Chondrocyte (in vitro differentiated cells): ENCODE measurements at places on chromosomes 12 and 14. TPM values are rescaled to one million over a fixed set of nuclear protein-coding genes. Genes with fewer than 3 reads are reported as not detected.
A peak's percentile ranks its signal among the peaks of the same experiment; 100 is the strongest.

DNA sequence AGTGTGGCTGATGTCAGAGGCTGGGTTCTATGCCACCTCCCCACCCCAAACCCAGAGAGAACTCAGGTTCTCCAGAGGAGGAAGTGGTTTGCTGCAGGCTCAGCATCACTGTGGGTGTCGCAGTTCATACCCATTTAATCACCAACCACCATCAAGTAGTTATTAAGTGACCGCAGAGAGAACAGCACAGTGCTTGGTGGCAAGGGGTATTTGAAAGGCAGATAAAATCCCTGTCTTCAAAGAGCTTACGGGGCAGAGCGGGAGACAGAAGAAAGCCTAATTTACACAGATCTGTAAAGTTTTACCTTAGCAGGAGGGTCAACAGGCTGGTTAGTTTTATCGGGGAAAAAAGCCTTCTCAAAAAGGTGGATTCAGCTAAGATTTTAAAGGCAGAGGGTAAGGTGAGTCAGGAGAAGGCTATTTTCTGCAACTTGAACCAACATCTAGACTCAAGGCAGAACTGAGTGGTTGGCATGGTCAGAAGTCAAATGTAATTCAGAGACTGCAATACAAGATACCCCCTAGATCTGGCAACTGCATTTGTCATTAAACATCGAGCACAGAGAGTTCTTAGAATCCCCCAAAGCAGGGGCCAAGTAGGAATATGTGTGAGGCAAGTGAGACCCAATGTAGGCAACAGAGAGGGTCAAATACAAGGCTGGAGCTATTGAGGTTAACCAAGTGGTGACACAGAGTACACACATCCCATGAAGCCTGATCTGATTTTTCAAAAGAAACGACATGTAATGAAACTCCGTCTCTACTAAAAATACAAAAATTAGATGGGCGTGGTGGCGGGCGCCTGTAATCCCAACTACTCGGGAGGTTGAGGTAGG lies 13.2 kb downstream of the PXN start:
- DNase-seq = no peak
- no peaks in the 10 kb centered on the region for H3K27me3 ChIP-seq
- peak overlapping the region; percentile 3 for H3K27ac ChIP-seq
- peaks cover 7% of the 10 kb centered on the region for H3K36me3 ChIP-seq
- H3K4me3 ChIP-seq = no peak overlapping the region

- H3K27ac ChIP-seq = no peak overlapping the region
- DNase-seq = no peak
- H3K27me3 ChIP-seq = peaks cover 22% of the 10 kb centered on the region
- H3K36me3 ChIP-seq = no peaks in the 10 kb centered on the region
- H3K4me3 ChIP-seq = no peak overlapping the region
- peaks cover 14% of the 10 kb centered on the region for H3K4me1 ChIP-seq
Measured at GRCh38 chr14:103284574-103285467, 49.2 kb upstream of the EIF5 start.

GRCh38 chr12:56334490-56334793 lies 642 bp upstream of the PAN2 start:
- H3K4me1 ChIP-seq = peaks cover 23% of the 10 kb centered on the region
- peak overlapping the region; percentile 96 for H3K27ac ChIP-seq

Gene TAMALIN
- 11.1 to 15.7 TPM (median 13.7 TPM) in 3 replicates for total RNA-seq

- H3K27ac ChIP-seq = no peak overlapping the region
- no peaks in the 10 kb centered on the region for H3K36me3 ChIP-seq
- peaks cover 6% of the 10 kb centered on the region for H3K27me3 ChIP-seq
- H3K4me3 ChIP-seq = no peak overlapping the region
- no peaks in the 10 kb centered on the region for H3K4me1 ChIP-seq
Measured at GRCh38 chr14:44369401-44370123, 137.5 kb downstream of the FSCB start.

GRCh38 chr14:23492618-23493272 lies 23.2 kb downstream of the NGDN start:
- no peaks in the 10 kb centered on the region for H3K36me3 ChIP-seq
- H3K4me1 ChIP-seq = peaks cover 2% of the 10 kb centered on the region
